ENCODE measurements at places on chromosomes 3 and 15.

- DNase-seq: no peak
Measured at GRCh38 chr3:12962292-12962691, 110.9 kb downstream of the IQSEC1 start.

DNA sequence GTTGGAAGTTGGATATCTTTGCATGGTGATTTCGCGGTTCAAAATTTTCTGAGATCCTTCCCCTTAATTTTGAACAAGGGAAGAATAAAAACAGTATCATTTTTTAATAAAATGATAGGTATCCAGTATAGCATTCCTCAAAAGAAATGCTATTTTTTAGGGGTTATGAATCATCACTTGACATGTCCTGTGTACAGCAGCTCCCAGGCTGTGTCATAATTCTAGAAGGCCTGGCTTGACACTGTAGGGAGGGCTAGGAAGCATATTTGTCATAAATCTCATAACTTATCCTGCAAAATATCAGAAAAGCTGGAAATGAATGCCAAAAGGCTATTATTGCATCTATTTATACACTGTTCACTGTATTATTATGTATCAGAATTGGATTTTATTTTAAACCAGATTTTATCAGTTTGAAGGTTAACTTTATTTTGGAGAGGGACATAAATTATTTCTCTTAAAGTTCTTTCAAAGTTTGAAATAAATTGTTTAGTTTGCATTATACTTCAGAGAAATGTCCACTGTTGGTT is 539.1 kb upstream of the ROBO2 start:
- no peak for DNase-seq

GRCh38 chr15:31307270-31308184 is 19.1 kb upstream of the KLF13 start:
- no peak for DNase-seq

DNA sequence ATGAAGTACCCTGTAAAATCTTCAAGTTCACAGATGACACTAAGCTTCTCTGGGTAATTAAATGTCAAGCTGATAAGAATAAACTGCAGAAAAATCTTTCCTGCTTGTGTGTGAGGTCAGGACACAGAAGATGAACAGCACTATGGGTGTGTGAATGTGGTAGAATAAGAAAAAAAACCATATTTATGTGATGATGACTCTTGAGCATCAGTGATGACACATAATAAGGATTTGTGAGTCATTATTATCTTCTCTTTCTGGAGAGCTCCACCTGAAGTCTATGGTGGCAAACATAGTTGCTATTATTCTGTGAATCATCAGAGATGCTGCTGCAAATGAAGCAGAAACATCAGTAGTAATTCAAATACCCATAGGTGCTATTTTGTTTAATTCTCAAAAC is 422.4 kb downstream of the DIPK2A start:
- DNase-seq: no peak

Data from suppressor macrophage treated with lipopolysaccharide for 4 hours (primary cell).